Astrocyte of the cerebellum (primary cell): ENCODE measurements at places on chromosomes 5 and 9.

- no peak for DNase-seq
These were observed 4.9 kb upstream of the IFNB1 start for GRCh38 chr9:21082671-21083070.

DNA sequence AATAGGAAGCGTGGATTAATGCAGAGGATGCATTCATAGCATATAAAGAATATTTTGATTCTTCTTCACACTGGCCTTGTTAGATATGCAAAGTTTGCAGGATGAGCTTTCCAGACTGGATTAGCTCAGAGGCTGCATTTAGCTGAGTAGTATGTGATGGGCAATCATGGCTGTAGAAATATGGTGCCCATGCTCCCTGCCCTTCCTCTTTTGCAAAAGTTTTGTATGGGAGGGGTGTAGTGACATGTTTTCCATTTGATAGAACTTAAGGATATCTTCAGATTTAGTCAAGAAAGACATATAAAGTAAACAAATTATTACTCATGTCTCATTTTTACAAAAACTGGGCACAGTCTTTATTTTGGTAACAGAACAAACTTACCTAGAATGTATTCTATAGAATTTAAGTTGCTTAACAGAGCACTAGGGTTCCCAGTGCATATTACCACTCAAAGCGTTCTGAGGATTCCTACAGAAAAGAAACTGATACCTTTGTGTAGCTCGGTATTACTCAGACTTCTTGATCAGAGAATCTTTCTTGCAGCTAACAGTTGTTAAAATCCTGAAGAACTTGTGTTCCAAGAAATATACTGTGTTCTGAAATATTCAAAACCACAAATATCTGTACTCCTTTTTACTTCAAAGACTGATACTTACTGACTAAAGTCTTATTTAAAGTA, 9.8 kb downstream of the GTF3C4 start:
- no peak for DNase-seq

DNA sequence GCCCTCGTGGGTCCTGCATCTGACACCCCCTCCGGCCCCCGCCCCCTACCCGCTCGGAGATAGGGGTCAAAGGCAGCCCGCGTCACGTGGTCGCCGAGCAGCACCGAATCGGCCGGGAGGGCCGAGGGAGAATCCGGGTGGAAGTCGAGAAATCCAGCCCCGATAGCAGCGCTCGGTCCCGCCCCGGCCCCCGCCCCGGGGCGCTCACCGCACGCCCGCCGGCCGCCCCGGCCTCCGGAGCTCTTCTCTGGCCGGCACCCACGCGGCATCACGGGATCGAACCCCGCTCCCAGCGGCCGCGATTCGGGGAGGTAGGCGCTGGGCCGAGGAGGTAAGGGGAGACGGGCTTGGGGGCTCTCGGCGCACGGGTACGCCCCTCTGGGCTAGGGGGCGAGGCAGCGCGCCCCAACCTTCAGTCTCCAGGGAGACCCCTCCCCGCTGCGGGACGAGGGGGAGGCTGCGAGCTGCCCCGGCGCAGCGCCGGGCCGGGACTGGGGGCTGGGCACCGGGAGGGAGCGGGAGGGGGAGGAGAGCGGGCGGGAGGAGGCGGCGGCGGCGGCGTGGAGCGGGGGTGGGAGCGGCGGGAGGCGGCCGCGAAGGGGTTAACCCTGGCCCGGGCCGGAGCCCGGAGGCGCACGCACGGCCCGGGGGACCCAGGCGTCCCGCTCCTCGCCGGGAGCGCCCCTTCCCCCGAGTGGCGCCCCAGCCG, 22.1 kb upstream of the NDST1 start:
- no peak for DNase-seq

GRCh38 chr5:83035373-83036100, 41.7 kb downstream of the TMEM167A start:
- DNase-seq = no peak

DNA sequence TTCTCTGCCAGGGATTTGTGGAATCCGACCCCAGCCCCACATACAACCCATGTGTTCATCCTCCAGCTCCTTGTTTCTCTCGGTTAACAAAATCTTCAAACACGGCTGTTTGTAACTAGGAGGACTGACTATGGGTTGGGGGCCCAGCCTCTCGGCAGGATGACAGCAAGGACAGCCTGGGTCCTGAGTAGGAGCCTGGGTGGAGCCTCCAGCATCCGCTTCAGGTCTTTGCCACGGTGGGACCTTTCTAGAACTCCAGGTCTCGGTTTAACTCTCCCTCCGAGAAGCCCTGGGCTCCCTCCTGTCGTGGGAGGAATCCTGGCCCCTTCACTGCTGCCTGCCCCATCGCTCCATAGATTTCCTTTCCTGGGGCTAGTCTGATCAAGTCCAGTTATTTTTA, 248.5 kb downstream of the PBX3 start:
- DNase-seq = no peak

- no peak for DNase-seq
These were observed 129.5 kb upstream of the GAS1 start for GRCh38 chr9:87076825-87077224.

DNA sequence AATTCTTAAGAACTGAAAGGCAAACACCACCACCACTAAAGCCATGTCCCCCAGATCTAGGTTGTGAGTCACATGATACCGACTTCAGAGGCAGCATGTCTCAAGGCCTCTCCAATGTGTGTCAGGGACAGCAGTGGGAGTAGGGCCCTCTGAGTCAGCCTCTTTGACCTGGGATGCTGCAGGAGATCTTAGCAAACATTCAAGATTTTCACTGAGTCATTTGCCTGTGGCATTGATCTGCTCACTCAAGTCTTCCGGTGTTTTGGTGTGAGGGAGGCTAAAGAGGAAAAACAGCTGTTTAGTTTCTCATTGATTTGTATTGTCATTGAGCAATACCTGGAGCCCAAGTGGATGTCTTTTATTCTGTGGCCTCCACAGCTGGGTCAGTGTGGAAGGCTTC, 36.1 kb downstream of the TMC1 start:
- DNase-seq = no peak

GRCh38 chr9:134616341-134616740, 25.3 kb upstream of the COL5A1 start:
- DNase-seq = no peak

GRCh38 chr5:59758566-59758965, 135.0 kb downstream of the PDE4D start:
- no peak for DNase-seq

- no peak for DNase-seq
These were observed 39.3 kb upstream of the TMEM171 start for GRCh38 chr5:73081093-73081492.

DNA sequence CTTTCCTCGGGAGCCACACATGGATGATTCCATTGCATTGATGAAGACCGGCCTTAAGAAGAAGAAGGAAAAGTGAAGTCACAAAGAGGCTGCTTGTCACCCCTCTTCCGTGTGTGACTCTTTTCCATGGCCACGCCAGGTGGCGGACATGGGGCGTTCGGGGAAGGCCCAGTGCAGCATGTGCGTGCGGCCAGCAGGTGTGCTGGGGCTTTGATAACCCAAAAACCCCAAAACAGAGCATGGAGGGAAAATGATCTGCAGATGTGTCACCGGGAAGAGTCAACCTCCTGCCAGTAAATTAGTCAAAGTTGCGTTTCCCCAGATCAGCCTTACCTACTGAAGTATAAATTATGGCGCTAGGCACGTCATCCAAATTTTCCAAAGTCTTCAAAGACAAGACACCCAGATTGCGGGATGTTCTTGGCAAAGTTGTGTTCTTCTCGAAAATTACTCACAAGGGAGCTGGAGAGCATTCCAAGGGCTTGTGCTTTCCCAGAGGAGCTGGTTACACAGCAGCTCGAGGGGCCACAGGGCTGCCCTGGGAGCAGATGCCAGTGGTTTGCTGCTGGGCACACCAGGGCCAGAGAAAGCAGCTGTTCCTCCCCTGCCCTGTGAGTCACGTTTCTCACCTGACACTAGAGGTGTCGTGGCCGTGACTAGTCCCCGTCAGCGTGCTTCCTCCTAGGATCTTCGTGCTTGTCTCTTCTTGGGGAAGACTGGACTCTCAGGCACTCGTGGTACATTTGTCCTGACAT, 53.9 kb downstream of the IRX2 start:
- DNase-seq = no peak

DNA sequence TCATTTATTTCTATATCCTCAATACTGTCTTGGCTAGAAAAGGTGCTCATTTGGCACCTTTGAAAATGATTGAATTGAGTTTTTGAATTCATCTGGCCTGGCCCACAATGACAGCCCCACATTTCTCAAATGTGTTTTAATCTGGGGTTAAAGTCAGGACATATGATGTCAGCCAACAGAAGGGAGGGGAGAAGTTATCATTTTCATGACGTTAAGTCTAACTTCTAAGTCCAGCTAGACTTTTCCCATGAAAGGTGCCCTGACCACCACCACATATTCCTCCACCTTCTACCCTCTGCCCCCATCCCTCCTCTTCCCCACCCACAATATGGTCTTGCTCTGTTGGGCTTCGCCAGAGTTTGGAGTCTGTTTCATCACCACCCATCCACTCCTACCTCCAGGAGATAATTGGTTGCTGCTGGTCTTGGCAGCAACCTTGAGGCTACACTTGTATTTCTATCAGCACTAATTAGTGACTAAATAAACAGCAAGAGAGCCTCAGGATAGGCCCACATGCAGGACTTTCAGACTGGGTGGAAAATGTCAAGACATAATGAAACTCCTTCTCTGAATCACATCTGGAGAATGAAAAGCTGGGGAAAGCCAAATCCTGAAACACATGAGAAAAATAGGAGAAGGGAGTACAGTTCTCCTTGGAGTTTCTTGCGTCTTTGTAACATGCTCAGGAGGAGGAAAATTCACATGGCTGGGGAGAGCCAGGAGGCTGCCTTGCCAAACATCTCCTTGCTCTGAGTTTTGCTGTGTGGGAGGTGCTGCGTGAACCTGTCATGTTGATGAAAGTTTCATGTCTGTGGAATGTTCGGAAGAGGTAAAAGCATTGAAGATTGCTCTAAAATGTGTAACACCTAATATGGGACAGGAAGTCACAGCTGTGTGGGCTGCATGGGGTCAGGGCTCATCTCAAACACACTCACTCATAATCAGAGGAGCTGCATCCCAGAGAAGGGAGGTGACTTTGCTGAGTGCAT, 544.7 kb upstream of the KLF4 start:
- DNase-seq = no peak

DNA sequence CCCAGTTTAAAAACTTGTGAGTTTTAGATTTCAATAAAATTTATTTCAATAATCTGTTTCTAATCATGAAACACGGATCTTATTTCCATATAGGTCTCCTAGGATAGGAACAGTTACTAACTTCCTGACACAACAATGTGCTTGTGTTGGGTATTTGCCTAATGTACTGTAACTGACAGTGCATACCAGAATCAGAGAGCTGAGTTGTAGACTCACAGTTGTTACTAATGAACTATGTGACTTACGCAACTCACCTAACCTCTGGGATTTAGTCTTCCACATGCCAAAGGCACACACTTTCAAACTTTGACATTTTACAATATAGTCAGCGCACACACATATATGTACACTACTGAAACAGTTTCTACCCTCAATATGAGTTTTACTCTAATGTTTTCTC, 77.7 kb downstream of the HOMER1 start:
- DNase-seq = no peak

- no peak for DNase-seq
These were observed 108.2 kb upstream of the TNC start for GRCh38 chr9:115226152-115226551.

GRCh38 chr5:2741956-2742355, 9.5 kb downstream of the IRX2 start:
- no peak for DNase-seq

DNA sequence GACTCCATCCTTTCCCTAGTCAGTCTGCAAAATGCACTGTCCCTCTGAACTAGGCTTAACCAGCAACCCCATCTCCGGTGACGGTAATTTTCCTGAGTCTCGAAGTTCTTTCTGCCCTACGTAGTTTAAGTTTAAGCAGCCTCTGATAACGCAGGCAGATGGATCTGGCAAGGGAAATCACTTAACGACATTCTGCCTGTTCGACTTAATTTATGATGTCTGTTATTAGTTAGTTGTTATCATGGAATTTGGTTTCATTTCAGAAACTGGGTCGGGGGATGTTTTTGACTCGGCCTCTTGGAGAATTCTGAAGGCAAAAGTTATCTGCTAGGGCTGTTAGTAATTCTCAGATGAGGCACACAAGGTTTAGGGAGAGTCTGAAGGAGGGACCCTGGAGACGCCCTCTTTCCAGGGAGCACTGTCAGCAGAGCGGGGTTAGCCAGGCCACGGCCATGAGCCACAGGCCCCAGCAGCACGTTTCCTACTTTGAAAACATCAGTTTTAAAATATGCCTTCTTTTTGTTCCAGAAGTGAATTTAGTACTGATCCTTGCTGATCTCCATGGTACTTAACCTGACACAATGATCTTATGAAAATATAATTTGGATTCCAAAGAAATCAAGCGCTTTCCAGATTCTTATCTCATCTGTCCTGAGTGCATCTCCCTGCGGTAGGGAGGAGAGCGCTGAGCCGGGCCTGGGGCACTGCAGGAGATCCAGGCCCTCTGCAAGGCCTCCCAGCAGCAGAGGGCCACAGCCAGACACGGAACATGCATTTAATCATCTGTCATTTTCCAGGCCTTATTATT, 171.0 kb upstream of the OTULINL start:
- DNase-seq = no peak

- DNase-seq = peak; percentile 87
These were observed 4.5 kb downstream of the DUSP1 start for GRCh38 chr5:172766287-172767108.

GRCh38 chr5:170100066-170100943, 5.4 kb upstream of the FOXI1 start:
- peak; percentile 80 for DNase-seq

- DNase-seq = no peak
These were observed 7.8 kb upstream of the GDA start for GRCh38 chr9:72141484-72141883.

GRCh38 chr5:72667708-72668107, 148.8 kb upstream of the TNPO1 start:
- no peak for DNase-seq

- no peak for DNase-seq
These were observed 19.5 kb upstream of the TTC33 start for GRCh38 chr5:40775085-40775845.

GRCh38 chr9:79663878-79664277, 92.1 kb downstream of the TLE4 start:
- DNase-seq = no peak

- no peak for DNase-seq
These were observed 125.9 kb downstream of the NUDT12 start for GRCh38 chr5:103436656-103437055.

- no peak for DNase-seq
These were observed 350.8 kb downstream of the ENC1 start for GRCh38 chr5:74289691-74290090.

DNA sequence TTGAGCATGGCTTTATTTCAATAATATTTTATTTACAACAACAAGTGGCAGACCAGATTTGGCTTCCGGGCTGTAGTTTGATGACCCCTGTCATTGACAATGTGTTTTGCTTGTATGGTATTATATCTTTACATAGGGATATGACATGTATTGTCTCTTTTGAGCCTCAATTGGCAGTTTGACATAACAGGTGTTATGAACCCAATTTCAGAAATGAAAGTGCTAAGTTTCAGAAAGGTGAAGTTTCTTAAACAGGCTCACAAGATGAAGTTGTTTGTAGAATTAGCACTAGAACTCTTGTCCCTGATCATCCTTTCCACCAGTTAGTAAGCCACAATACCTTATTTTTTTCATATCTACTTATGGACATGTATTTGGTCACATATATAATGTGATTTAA, 303.0 kb upstream of the GRIA1 start:
- no peak for DNase-seq
